BJ (cell line): ENCODE measurements at places on chromosomes 16 and 17.
A peak's percentile ranks its signal among the peaks of the same experiment; 100 is the strongest.

- DNase-seq: no peak
Measured at GRCh38 chr17:36814958-36815357, 122.3 kb upstream of the LHX1 start.

GRCh38 chr16:86497551-86498021 lies 12.7 kb upstream of the FOXF1 start:
- no peak for DNase-seq

- no peak for DNase-seq
Measured at GRCh38 chr17:356671-357434, 4.2 kb upstream of the RPH3AL start.

- DNase-seq: no peak
Measured at GRCh38 chr16:23509441-23509754, 896 bp downstream of the GGA2 start.

GRCh38 chr17:38434178-38434665 lies 6.0 kb downstream of the ARHGAP23 start:
- no peak for DNase-seq

- DNase-seq: no peak
Measured at GRCh38 chr16:28264656-28265055, 27.7 kb upstream of the SBK1 start.

DNA sequence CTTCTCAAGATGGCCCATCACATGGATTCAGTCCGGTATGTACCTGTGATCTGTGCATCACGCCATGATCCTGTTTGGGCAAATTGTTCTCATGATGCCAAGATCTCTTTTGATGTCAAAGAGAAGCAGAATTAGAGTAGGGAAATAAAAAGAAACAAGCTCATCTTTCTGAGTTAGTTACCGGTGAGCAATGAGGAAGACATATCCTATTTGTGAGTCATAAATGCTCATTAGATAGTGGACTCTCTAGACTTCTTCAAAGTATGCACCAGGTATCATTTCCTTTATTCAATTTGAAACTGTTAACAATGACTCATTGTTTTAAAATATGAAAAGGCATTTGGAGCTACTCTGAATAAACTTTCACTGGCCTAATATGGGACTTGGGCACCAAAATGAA lies 8.0 kb upstream of the KRTAP4-12 start:
- no peak for DNase-seq

DNA sequence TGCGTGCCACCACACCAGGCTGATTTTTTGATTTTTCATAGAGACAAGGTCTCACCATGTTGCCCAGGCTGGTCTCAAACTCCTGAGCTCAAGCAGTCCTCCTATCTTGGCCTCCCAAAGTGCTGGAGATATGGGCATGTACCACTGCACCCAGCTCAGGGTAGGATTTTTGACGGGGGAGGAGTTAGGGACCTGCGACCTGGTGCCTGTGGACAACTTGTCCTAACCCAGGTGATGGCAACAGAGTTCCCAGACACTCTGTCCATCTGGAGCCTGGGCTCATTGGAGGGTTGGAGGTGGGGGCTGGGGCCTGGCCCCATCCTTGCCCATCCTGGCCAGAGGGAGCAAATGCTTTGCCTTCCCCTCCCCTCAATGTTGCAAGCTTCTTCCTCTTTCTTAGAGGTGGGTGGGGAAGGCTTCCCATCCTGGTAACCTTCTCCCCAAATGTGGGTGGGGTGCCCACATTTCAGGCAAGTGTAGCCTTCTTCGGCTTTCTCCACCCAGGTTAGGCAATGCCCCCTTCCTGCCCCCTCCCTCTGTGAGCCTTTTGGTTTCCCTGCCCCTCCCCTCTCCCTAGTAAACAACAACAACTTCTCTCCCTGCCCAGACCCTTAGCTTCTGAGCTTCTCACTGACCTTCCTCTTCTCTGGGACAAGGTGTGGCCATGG lies 24.9 kb downstream of the RARA start:
- no peak for DNase-seq

DNA sequence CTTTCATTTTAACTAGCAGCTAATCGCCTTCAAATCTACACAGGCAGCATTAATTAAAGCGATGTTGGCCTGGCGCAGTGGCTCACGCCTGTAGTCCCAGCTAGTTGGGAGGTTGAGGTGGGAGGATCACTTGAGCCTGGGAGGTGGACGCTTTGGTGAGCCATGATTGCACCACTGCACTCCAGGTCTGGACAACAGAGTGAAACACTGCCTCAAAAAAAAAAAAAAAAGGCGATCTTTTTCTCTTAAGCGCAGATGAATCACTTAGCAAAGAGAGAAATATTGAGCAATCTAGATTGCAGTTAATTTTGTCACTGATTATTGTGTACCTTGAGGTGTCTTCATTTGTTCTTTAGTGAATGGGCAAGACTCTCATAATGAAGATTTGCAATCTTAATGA lies 12.4 kb downstream of the SNTB2 start:
- no peak for DNase-seq

GRCh38 chr16:87701078-87701460 lies 64.7 kb downstream of the KLHDC4 start:
- DNase-seq: no peak

- DNase-seq: no peak
Measured at GRCh38 chr16:56574625-56575024, 9.8 kb downstream of the MT4 start.

- no peak for DNase-seq
Measured at GRCh38 chr16:18841833-18842525, 40.6 kb upstream of the ARL6IP1 start.

GRCh38 chr17:596287-596686 lies 118.4 kb downstream of the VPS53 start:
- no peak for DNase-seq

DNA sequence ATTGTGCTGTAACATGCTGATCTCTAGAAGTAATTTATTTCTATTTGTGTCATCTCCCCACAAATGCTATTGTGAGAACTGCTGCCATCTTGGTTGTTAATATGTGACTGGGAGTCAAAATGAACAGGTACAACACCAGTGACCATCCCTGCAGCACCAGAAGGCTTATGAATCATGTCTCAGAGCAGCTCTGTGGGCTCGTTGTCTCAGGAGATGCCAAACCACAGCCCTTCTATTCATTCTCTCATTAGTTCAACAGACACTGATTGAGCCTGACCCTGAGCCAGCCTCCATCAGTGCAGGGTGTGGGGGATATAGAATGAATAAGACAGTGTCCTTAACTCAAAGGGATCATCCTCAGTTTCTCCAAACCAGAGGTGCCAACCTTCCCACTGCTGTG lies 92.5 kb downstream of the UTP18 start:
- no peak for DNase-seq

GRCh38 chr16:90084215-90084950 lies 7.3 kb upstream of the PRDM7 start:
- no peak for DNase-seq

- no peak for DNase-seq
Measured at GRCh38 chr16:27973678-27974077, 89.8 kb downstream of the GSG1L start.

DNA sequence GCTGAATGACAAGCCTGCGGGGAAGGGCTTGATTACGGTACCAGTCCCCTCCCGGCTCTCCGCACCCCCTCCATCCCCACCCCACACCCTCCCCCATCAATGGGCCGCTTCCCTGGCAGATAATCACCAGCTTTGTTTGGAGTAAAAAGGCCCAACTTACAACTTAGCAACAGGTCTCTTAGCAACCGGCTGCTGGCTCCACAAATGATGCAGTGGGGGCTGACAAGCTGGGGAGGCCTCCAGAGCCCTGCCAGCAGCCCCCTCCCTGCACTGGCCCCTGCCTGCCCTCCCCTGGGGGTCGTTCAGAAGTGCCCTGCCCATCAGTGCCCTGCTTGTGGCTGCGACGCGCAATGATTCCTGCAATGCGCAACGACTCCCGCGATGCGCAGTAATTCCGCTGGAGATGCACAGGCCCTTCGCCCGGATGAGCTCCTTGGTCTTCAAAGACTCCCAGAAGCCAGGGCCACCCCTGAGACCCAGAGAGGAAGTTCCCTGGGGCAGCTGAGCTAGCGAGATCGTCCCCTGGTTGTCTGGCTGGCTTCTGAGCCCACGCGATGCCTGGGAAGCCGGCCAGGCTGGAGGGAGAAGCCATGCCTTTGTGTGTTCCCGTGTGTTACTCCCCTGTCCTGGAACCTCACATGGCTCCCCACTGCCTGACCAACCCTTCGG lies 23.3 kb downstream of the CPNE2 start:
- no peak for DNase-seq

- no peak for DNase-seq
Measured at GRCh38 chr16:82758904-82759303, 132.1 kb downstream of the CDH13 start.

- no peak for DNase-seq
Measured at GRCh38 chr16:11076259-11077018, 132.1 kb downstream of the CLEC16A start.

DNA sequence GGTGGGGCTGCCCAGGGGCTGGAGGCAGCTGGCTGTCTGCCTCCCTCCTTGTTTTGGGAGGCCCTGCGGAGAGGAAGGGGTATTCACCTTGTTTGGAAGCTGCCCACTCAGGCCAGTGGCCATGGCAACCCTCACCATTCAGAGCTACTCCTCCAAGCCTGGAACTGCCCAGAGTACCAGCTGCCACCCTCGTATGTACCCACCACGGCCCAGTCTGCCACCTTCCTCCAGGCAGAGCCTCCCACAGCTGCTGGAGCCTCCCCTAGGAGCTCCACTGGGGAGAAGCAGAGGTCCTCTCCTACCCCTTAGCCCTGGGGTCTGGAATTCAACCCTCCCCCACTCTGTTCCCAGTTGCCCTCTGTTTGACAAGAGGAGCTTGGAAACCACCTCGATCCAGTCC lies 90.7 kb downstream of the AXIN2 start:
- no peak for DNase-seq

DNA sequence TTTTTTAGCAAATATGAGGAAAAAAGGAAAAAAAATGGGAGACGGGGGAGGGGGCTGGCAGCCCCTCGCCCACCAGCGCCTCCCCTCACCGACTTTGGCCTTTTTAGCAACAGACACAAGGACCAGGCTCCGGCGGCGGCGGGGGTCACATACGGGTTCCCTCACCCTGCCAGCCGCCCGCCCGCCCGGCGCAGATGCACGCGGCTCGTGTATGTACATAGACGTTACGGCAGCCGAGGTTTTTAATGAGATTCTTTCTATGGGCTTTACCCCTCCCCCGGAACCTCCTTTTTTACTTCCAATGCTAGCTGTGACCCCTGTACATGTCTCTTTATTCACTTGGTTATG lies 1.2 kb upstream of the TMEM88 start:
- no peak for DNase-seq

DNA sequence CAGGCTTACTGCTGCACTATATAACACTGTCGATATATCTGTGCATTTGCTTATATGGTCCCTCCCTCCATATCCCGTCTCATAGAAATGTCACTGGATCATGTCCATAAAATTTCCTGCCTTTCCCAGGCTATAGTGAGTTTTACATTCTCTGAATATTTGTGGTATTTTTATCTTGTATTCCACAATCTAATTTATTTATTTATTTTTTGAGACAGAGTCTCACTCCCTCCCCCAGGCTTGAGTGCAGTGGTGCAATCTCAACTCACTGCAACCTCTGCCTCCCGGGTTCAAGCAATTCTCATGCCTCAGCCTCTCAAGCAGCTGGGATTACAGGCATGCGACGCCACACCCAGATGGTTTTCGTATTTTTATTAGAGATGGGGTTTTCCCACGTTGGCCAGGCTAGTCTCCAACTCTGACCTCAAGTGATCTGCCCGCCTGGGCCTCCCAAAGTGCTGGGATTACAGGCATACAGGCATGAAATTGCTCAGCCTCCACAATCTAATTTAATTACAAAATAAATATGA lies 12.9 kb downstream of the TRIM37 start:
- peak; percentile 96 for DNase-seq

- no peak for DNase-seq
Measured at GRCh38 chr17:39352986-39353385, 48.4 kb downstream of the FBXL20 start.

- DNase-seq: no peak
Measured at GRCh38 chr17:50308666-50309065, 34.4 kb downstream of the TMEM92 start.

- no peak for DNase-seq
Measured at GRCh38 chr17:3935140-3935542, 18.9 kb upstream of the P2RX1 start.

DNA sequence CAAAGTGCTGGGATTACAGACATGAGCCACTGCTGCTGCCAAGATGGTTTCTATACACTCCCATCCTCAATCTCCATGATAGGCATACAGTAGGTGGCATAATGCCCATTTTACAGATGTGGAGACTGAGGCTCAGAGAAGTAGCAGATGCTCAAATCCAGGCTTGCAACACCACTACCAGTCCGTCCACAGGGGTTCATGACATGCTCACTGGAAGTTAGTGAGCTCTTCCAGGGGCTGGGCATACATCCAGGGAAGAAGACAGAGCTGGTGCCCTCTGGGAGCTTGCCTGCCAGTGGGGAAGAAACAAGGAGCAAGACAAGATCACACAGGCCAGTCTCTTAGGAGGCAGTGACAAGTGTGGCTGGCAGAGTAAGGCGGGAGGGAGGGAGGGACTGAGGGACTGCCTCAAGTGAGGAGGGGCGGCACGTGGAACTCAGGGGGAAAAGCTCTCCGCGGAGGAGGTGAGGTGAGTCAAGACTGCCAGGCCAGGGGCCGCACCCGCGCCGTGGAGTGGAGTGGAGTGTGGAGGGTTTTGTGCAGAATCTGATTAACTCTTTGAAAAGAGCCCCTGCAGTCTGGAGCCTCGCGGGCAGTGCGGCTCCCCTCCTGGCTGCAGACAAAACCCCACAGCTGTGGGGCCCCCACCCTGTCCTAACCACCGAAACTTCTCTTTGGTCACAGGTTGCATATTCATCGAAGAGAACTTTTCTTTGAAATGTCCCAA lies 27.9 kb downstream of the SREBF1 start:
- no peak for DNase-seq

DNA sequence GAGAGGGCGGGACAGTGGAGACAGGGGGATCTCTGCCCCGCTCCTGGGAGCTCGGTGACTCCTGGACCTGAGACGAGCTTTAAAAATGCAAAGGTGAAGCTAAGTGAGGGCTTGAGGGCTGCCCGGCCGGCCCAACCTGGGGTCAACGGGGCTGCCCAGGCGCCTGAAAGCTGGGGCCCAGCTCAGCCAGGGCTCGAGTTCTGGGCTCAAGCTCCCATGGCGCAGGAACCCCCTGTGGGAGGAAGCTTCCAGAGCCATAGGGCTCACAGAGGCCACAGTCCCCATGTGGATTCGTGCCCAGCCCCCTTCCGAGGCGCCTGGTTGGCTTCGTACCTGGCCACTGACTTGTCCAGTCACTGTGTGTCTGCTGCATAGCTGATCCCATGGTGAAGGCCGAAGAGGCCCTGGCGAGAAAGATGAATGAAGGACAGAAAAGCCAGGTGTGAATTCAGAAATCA lies 75.8 kb upstream of the GSE1 start:
- DNase-seq: no peak
